ENCODE measurements at places on chromosomes 5 and 9.

- no peak for DNase-seq
Observed at GRCh38 chr9:123131258-123131657, 97.8 kb downstream of the GPR21 start.

- DNase-seq = no peak
Observed at GRCh38 chr9:138022121-138022741, 144.6 kb downstream of the CACNA1B start.

DNA sequence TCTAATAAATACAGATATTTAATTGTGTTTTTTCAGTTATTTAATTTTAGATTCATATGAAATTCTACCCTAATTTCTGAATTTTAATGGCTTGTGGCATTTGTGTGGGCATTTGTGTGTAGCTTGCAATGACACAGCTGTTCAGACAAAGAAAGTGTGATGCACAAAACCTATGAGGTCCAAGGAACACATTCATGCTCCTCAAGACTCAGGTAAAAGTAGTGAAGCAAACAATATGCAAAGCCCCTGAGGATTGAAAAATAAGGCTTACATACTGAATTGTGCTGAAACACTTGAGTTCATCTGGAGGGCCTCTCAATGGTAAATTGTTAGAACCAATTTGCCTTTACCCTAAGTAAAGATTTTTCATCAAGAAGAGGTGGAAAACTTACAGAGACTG lies 28.1 kb downstream of the IL7R start:
- no peak for DNase-seq

- DNase-seq = no peak
Observed at GRCh38 chr5:73899055-73899454, 273.1 kb downstream of the ARHGEF28 start.

DNA sequence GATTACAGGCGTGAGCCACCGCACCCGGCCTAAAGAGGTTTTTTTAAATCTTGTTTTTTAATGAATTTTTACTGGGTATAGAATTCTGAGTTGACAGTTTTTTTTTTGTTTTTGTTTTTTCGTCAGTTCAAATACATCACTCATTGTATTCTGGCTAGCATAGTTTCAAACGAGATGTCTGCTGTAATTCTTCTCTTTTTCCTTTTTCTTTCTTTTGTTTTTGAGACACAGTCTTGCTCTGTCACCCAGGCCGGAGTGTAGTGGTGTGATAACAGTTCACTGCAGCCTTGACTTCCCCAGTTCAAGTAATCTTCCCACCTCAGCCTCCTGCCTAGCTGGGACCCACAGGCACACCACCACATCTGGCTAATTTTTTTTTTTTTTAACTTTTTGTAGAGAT lies 2.2 kb upstream of the PRRT1B start:
- no peak for DNase-seq

- no peak for DNase-seq
Observed at GRCh38 chr5:32628049-32628844, 42.9 kb downstream of the SUB1 start.

- peak; percentile 73 for DNase-seq
Observed at GRCh38 chr5:138068742-138069600, 14.9 kb upstream of the WNT8A start.

DNA sequence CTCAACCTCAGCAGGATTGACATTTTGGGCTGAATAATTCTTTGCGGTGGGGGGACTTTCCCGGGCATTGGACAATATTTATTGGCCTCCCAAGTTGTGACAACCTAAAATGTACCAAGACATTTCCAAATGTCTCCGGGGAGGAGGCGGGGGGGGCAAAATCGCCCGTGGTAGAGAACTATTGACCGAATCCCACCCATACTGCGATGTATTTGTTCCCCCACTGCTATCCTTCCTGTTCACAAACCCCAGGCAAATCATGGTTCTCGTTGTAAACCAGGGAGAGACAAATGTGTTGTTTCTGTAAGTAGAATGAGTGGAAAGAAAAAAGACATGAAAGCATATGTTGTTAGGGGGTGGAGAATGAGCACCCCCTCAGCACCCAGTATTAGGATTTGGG lies 141.9 kb downstream of the PSAT1 start:
- DNase-seq = no peak

GRCh38 chr9:133031130-133031422 lies 279 bp downstream of the GTF3C5 start:
- DNase-seq = no peak

- DNase-seq = no peak
Observed at GRCh38 chr5:147169399-147169798, 65.4 kb upstream of the STK32A start.

DNA sequence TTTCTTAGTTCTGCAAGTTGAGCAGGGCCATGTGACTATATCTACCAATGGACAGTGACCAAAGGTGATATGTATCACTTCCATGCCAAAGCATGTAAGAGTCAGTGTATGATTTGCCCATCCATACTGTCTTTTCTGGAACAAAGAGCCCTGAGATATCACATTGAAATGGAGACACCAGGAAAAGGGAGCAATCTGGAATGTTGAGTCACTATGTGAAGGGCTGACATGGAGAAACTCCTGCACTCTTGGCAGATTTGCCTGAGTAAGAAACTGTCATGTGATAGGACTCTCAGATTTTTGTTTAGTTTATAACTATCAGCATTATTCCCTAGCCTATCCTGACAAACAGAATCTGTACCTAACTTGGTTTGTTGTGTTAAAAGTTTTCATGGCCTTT lies 29.8 kb upstream of the TMEM161B start:
- DNase-seq = no peak

DNA sequence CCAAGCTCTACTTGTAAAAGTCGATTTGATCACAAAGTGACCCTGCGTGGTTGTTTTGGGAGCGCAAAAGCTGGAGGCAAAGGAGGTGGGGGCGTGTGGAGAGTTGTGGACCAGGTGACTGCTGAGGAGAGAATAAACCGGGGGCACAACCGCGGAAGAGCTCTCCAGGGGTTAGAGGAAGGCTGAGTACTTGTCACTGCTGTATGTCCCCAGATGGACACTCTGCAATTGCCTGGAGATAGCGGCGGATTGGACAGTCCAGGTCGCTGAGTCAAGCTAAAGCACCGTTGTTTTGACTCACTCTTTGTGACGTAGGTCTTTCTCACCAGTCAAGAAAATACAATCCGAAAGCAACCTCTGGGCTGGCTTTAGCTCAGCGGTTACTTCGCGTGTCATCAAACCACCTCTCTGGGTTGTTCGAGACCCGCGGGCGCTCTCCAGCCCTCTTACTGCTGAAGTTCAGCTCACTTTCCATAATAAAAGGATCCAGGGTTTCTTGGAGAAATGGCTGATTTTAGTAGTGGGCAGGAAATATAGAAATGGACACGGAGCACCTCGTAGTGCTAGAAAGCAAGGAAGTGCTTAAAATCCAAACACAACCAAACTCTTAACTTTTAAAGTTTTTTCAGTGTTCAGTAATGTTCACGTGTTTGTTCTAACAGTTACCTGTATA lies 25.7 kb downstream of the ZMAT2 start:
- peak; percentile 90 for DNase-seq

DNA sequence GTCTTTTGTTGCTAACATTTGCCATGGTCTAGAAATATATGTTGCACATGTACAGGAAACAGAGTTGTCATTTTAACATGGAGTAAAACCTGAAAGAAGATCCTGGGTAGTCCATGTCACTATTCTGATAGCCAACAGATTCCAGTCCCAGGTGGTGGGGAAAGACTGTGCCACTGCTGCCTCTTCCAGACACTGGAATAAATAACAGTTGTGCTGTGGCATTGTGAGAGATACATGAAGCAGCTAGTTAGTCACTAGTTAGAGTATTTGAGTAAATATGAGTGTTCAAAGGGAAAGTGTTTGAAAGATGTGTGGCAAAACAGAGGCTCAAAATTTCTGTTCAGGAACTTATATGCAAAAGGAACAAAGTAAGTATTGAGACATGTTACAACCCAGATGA lies 1408.3 kb downstream of the EFNA5 start:
- no peak for DNase-seq

- DNase-seq = no peak
Observed at GRCh38 chr9:4020755-4021296, 279.0 kb downstream of the GLIS3 start.

DNA sequence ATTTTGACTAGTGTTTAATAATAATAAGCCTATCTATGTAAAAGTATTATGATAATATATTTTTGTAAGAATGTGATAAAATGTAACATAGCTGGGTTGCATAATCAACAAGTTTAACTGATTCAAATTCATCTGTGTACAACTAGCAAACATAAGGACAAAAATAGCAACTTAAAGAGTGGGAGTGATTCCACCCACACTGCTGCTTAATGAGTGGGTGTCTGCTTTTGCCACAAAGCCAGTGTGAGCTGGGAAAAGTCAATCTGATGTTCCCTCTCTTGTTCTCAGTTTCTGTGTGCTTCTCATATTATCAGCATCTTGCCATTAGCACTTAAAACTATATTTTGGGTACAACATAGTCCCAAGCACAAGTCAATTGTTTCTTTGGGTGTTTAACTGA lies 111.1 kb upstream of the DPYSL3 start:
- DNase-seq = no peak

GRCh38 chr5:177453852-177454396 lies 7.3 kb downstream of the PRR7 start:
- DNase-seq = no peak

GRCh38 chr9:7811677-7812076 lies 12.1 kb upstream of the DMAC1 start:
- DNase-seq = no peak

DNA sequence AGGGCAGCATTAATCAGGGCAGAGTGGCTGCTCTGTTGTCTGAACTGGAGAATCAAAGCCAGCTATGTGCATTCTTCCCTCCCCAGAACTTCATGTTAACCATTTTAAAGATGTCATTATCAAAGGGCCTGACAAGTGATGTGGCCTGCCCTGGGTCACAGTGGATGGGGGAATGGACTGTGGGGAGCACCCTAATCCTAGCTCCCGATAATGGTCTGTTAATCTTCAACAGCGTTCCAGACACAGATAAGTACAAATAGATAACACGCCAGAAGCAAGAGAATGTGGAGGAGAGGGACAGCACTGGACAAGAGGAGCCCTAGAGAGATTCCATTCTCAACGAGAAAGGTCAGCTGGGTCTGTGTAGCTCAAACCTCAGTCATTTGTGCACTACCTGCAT lies 77.5 kb downstream of the DPYSL3 start:
- DNase-seq = no peak

GRCh38 chr5:135435467-135436330 lies 11.4 kb downstream of the DCANP1 start:
- DNase-seq = no peak

- no peak for DNase-seq
Observed at GRCh38 chr9:133090187-133090586, 28.4 kb downstream of the CEL start.

GRCh38 chr5:141363952-141364660 lies at the start of gene PCDHGA5:
Gene PCDHGA5, plus strand, starts transcription at chr5:141364162. Its CDS starts 169 bp downstream, at chr5:141364331.
- no peak for DNase-seq

DNA sequence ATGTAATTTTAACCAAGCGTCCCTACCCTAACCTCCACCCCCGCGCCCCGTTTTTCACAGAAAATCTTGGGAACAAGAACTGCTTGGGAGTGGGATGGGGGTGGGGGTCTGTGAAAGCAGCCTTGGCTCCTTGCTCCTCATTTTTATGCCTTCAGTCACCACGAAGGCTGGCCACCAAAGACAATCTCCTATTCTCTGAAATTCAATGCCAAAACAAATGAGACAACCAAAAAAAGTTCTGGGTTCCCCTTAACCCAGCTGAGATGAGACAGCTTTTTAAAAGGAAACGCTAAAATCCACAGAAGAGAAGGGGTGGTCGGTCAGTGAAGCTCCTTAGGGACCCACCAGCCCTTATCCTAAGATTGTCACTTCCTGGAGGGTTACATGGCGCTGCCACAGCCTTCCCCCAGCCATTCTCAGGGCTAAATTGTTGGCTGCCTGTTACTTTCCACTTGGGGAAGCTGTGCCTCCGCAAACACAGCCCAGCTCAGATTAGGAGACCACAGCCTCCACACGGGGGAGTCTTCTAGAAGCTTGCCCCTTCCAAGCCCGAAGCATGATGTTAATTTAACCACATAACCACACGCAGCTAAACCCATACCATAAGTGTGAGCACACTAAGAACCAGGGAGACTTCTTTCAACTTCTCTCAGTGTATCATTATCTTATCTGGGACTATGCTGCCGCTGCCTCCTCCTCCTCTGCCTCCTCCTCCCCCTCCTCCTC lies 136.3 kb downstream of the FOXD1 start:
- DNase-seq = no peak

DNA sequence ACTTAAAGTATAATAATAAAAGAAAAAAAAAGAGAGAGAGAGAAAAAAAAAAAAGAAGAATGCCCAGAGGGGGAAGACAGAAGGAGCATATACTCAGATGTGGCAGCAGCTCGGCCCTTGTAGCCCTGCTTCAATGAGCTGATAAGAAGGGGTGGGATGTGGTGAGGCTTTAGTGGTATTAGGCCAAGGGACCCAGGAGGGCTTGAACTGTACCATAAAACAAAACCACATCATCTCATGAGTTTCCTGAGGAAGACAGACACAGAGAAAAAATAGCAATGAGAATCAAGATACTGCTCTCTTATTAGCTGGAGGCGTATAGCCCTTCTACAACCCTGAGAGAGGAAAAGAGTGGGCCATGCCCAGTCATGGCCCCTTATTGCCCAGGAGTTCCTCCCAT lies 72.8 kb downstream of the SLC1A1 start:
- no peak for DNase-seq

DNA sequence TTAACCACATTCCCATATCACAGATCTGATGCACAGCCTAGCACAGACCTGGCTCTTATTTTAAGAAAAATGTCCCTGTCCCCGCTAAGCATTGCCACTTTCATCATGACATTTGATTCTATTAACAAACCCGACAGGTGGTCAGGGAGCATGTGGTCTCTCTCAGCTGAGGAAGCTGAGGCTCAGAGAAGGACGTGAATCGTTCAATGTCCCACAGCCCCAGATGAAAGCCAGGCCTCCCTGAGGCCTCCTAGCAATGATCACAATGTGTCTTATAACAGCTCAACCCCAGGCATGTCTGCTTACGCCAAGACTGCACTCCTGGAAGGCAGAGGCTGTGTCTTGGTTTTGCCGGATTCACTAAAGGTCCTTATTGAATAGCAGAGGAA lies 10.4 kb upstream of the CRB2 start:
- no peak for DNase-seq

DNA sequence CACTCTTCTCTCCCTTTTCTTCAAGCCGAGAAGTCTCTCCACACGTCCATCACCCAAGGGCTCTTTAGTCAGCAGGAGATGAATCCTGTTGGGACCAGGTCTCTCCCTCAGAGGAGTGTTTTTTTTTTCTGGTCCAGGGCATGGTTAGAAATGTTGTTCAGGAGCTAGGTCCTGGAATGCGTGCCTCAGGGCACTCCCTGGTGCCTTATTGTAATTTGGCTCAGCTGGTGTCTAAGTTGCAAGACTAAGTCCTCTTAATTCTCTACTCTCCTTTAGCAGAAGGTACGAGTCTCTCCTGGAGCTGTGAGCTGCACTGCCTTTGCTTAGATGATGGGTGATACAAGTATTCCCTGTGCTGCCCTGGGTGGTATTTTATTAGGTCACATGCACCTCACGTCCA lies 111.9 kb downstream of the CNTLN start:
- DNase-seq = no peak

GRCh38 chr9:71001780-71002386 lies 119.5 kb downstream of the TRPM3 start:
- no peak for DNase-seq

Data from stimulated activated CD4-positive, alpha-beta T cell treated with anti-CD3 and anti-CD28 coated beads, Interleukin-12 subunit alpha, Interleukin-12 subunit beta, amount 100 ng/mL, for 48 hours (primary cell).